GM04504 (cell line): ENCODE measurements at places on chromosomes 16 and 17.

DNA sequence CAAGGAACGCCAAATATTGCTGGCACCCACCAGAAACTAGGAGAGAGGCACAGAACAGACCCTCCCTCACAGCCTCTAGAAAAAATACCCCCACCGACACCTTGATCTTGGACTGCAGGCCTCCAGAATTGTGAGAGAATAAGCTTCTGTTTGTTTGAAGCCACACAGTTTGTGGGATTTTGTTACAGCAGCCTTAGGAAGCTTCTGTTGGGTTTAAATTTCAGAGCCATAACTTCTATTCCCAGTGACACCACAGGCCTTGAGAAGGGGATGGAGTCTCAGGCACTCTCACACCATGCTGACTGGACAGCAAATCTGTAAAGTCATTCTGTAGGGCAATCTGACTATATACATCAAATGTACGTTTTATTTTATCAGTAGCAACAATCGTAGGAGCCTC lies 38.6 kb downstream of the RNF112 start:
- DNase-seq = no peak

- DNase-seq = no peak
These were observed 14.7 kb upstream of the PLLP start for GRCh38 chr16:57299009-57299718.

DNA sequence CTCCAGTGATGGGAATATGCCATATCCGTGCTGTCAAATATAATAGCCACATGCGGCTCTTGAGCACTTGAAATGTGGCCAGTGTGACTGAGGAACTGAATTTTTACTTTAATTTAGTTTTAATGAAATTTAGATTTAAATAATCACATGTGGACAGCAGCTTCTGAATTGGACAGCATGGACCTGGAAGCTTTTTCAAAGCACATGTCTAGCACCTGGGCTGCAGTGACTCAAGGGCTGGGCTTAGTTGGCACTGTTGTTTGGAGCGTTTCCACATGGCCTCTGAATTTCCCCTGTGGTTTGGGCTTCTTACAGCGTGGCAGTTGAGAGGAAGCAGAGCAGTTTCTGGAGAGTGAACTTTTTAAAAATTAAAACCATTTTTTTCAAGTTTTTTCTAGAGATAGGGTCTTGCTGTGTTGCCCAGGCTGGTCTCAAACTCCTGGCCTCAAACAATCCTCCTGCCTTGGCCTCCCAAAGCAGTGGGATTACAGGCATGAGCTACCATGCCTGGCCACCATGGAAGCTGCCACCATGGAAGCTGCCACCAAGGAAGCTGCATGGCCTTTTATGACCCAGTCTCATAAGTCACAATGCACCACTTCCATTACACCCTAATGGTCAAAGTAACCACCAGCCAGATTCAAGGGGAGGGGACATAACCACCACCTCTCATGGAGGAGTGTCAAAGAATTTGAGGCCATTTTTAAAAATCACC lies 6.7 kb upstream of the TOB1 start:
- DNase-seq = peak; percentile 74

GRCh38 chr17:7888184-7888920 lies at the start of gene CHD3:
CHD3 (plus strand) TSS chr17:7888789; CDS start chr17:7889001, 212 bp downstream.
- DNase-seq = no peak

DNA sequence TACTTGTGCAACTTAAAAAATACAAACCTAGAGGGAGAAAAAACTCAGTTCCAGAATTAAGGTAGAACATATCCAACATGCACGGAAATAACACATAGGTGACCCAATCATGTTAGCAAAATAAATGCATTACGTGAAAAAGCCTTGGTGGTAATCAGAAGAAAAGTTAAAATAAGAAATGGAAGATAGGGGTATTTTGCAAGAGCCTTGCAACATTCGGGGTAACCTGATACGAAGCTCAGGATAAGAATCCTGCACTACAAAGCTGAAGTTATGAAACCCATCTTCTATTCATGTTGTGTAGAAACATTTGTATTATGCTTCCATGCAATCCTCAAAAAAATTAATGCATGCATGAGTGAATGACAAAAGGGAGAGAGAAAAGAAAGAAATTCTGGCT lies 33.1 kb downstream of the CHCT1 start:
- DNase-seq = no peak

GRCh38 chr17:37774504-37774903 lies 29.6 kb upstream of the HNF1B start:
- no peak for DNase-seq

DNA sequence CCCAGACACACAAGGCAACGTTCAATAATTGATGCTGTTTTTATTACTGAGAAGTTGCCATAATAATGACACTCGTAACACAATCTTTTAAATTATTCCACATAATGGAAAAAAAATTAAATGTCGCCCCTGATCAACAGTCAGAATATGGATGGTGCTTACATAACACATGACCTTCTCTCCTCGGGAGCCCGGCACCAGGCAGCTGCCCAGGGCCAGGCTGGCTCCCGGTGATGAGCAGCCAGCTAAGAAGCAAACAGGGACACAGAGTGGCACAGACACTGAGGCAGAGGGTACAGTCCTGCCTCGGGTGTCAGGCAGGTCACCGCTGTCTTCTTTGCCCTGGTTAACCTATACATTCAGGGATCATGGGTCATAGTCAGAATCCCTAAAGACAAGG lies 137.9 kb downstream of the SLC39A11 start:
- no peak for DNase-seq

DNA sequence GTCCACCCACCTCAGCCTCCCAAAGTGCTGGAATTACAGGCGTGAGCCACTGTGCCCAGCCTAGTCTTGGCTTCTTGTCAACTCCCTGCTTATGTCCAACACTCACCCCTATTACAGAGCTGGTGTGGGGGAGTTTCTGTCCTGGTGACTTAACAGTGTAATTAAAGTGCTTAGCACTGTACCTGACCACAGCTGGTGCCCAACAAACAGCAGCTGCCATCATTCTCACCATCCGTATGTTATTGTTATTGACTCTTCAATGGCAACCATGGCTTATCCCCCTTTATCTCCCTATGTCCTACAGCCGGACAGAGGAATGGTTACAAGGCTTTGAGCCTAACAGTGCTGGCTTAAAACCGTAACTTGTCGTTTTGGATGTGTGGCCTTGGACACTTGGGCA lies 17.0 kb upstream of the BRCA1 start:
- DNase-seq = no peak

GRCh38 chr17:27466376-27466742 lies 10.1 kb downstream of the KSR1 start:
- DNase-seq = no peak

- no peak for DNase-seq
These were observed 312.5 kb downstream of the GRIN2A start for GRCh38 chr16:9869776-9870175.

- DNase-seq = no peak
These were observed 107.9 kb downstream of the SNX29 start for GRCh38 chr16:12084436-12084835.

GRCh38 chr16:25063865-25064264 lies 47.7 kb upstream of the LCMT1 start:
- DNase-seq = no peak

DNA sequence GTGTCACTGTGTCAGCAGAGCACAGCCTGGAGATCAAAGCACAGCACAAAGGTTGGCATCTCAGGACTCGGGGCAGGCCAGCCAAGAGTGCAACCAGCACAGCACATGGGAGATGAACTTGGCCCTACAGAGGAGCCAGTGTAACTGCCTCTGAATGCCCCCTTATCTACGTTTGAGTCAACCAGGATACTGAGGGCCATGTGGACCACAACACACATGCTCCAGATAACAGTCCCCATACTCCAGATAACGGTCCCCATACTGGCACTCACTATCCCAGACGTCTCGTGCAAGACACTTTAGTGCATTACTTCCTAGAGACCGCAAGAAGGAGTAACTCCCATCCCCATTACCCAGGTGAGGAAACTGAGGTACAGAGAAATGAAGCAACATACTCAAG lies 88.2 kb downstream of the XYLT1 start:
- DNase-seq = no peak

- no peak for DNase-seq
These were observed 12.8 kb upstream of the DBNDD1 start for GRCh38 chr16:90031931-90032673.

DNA sequence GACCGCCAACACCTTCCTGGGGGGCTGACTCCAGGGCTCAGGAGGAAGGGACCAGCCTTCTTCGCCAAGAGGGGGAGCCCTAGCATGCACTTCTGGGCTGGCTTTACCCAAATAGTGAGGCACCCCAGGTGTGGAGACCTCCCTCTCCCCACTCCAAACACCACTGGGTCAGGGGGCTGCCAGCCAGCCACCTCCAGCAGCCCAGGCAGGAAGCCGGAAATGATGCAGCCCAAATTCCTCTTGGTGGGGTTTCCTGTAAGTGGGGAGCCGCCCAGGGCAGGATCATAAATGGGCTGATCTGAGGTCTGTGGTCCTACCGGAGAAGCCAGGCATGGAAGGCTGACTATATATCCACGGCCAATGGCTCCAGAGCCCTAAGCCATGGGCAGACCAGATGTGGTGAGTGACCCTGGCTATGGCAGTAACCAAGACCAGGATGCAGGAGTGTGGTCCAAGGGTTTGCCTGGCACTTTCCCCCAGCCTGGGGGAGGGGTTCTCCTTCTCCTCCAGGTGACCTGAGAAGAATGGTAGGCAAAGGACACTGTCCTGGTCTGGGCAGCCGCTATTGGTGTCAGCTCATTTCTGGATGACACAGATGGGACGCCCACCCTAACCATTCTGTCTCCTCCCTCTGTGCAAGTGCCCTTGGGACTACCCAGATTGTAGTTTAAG lies 4.2 kb downstream of the GIT1 start:
- no peak for DNase-seq

DNA sequence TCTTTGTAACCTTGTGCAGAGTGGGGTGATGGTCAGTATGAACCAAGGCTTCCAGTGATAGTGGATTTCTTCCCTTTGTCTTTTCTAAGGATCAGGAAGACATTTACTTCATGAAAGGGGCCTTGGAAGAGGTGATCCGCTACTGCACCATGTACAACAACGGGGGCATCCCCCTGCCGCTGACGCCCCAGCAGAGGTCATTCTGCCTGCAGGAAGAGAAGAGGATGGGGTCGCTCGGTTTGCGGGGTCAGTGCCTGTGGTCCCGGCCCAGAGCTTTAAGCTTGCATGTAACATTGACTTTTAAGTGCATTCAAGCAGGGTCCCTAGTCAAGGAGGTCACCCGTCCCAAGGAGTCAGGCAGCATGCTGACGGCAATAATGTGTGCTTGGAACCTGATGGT lies 56.0 kb downstream of the MEAK7 start:
- DNase-seq = no peak

DNA sequence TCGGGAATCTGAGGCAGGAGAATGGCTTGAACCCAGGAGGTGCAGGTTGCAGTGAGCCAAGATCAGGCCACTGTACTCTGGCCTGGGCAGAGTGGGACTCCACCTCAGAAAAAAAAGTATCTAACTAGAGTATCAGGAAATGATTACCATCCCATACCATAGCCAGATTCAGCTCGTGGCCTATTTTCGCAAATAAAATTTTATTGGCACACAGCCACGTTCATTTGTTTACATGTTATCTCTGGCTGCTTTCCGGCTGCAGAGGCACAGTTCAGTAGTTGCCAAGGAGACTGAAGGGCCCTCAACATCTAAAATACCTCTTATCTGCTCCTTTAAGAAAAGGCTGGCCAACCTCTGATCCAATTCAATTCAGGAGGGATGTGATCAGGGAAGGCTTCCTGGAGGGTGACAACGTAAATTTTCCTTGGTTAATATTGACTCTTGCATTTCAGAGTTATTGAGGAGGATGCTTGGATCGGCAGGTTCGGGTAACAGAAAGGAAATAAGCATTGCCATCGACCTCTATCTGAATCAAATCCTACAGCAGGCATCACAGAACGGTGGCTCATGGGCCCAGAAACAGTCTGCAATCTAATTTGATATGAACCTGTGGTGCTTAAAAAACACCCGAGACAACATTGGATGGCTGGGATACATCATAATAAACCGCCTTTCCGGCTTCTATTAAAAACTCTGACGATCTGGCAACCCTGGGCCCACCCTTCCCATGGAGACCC lies 73.8 kb downstream of the XYLT1 start:
- DNase-seq = no peak

DNA sequence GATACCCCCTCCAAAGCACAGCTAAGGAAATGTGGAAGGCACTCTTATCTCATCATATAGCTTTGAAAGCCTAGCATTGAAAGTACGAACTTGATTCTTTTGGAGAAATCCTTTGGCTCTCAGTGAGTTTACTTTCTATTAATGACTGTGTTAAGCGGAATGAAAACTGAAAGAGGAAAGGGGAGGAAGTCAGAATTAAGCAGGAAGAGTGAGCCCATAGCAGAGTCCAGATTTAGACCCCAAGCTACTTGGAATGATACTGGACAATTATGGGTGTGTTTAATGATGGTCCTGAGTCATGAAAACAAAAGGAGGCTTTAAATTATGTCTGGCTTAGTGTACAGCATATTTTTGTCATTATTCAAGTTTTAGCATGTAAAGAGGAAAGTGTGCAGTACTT lies 42.2 kb downstream of the TENT4B start:
- DNase-seq = peak; percentile 56

- no peak for DNase-seq
These were observed 61.3 kb downstream of the GRIN2A start for GRCh38 chr16:10120953-10121352.

- DNase-seq = peak; percentile 12
These were observed 85.3 kb upstream of the C16orf82 start for GRCh38 chr16:26981266-26981938.

GRCh38 chr17:40633871-40634270 lies 13.7 kb downstream of the SMARCE1 start:
- DNase-seq = no peak
